ENCODE measurements at places on chromosomes 3 and 15.

- no peak for DNase-seq
Observed at GRCh38 chr3:59558906-59559720, 509.3 kb upstream of the CFAP20DC start.

- DNase-seq: no peak
Observed at GRCh38 chr3:4495294-4496086, 2.3 kb downstream of the ITPR1 start.

DNA sequence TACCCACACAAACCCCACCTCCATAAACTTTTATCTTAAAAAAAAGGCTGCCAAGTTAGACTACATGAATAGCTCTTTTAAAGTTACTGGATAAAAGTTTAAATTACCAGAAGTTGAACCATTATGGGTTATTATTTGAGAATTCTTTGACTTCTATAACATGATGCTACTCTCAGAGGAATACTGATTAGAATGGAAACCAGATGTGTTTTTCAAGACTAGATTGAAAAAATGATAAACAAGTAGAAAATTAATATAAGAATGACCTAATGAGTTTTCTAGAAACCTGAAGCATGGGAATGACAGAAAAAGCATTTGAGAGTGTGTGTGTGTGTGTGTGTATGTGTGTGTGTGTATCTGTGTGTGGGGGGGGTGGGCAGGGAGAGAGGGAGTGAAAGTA lies 12.4 kb upstream of the FGF7 start:
- DNase-seq: no peak

DNA sequence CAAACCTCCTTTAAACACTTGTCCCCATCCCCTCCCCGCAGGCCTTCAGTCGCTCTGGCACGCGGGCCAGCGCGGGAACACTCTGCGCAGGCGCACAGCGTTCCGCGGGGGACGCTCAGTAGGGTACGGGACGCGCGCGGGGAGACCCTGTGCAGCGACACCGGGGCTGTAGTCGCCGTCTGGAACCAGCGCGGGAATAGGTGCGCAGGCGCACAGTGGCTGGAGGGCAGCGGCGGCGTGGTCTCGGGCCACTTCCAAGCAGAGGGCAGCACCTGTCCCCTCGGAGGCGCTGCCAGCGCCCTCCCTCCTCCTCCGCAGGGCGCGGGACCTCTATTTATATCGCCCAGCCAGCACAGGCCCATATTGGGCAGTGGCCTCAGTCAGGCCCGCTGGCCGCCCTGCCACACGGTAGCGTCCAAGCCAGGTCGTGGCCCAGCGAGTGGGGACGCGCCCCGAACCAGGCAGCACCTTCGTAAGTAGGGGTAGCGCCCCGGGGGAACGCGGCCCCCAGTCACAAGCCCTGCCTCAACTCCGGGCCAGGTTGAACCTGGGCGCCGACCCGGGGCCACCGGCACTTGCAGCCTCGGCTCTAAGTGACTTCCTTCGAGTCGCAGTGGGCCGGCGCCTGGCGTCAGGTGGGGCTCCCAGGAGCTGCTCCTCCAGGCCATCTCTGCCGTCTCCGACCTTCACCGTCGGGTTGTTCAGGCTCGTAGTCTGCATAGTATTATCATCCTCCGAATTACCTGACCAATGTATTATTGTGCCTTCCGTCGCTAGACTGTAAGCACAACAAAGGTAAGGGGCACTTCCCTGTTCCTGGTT lies at the start of gene KBTBD12:
Gene KBTBD12, plus strand, starts transcription at position 118 of the 822 bp plus-strand sequence. CDS start 7,830 bp downstream, outside the sequence.
- DNase-seq: no peak

GRCh38 chr3:56890448-56891091 lies 88.8 kb upstream of the ARHGEF3 start:
- no peak for DNase-seq
